Stimulated activated CD4-positive, alpha-beta T cell treated with anti-CD3 and anti-CD28 coated beads, Interleukin-1b, Interleukin-23, amount 100 ng/mL, for 1 hour (primary cell): ENCODE measurements at places on chromosomes 13 and 19.

DNA sequence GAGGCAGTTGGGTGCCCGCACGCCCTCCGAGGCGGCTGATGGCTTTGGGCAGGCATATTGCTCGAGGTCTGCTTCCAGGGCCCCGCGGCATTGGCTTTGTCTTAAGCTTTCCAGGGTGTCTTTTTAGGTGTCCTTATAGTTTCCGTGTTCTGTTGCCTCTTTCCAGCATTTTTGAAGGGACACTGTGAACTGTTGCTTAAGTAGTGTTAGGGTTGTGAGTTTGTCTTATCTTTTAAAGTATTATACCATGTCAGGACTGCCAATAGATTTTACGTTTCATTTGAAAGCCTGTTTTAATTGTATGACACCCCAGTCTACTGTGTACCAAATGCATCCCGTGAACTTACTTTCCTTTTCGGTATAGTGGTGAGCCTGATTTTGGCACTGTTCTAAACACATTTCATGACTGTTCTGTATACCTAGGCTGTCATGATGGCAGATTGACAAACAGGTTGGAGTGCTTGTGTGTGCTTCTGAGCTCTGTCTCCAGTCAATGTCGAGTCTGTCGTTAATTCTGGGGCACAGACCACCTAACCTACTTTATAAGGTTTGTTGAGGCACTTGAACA is 656 bp downstream of the PCCA start:
- no peak for DNase-seq

DNA sequence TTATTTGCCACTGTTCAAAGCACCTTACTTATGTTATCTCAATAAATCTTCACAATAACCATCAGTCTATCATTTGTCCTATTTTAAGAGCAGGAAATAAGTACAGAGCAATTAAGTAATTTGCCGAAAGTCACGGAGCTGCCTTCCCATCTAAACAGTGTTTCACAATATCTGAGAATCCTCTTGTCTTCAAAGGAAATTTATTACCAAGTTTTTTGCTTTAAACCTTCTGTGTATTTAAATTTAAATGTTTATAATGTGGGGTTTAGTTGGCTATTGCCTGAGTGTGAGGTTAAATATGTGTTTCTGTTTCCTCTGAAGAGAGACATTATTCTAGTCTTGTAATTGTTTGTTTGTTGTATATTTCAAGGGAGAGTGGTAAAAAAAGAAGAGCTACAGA is 633.1 kb downstream of the EFNB2 start:
- DNase-seq, result no peak

- DNase-seq, result no peak
These were observed 27.5 kb upstream of the UBE2L5 start for GRCh38 chr13:30394751-30395191.

- no peak for DNase-seq
These were observed 9.4 kb upstream of the ZNF234 start for GRCh38 chr19:44131955-44132354.
